ENCODE measurements at places on chromosomes 2 and 18. TPM values are rescaled to one million over a fixed set of nuclear protein-coding genes. Genes with fewer than 3 reads are reported as not detected.
A peak's percentile ranks its signal among the peaks of the same experiment; 100 is the strongest.

DNA sequence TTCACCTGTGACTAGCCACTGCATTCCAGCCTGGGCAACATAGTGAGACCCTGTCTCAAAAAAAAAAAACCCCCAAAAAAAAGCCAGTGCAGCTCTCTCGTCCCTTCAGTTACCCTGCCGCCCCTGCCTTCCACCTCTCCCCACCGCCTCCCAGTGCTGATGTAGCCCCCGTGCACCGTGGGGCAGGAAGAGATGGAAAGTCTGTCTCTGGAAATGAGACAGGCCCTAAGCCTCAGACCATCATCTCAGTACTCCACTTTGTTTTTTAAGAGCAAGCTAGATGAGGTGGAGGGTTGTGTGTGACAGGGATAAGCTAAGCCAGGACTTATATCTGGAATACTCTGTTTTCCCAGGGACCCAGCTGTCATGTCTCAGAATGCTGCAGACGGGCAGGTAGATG lies 32.0 kb downstream of the MERTK start:
- no peak for DNase-seq

- no peak for DNase-seq
Observed at GRCh38 chr2:9230881-9231280, 24.3 kb downstream of the ASAP2 start.

GRCh38 chr2:22829791-22830190 lies 555.2 kb upstream of the KLHL29 start:
- no peak for DNase-seq

DNA sequence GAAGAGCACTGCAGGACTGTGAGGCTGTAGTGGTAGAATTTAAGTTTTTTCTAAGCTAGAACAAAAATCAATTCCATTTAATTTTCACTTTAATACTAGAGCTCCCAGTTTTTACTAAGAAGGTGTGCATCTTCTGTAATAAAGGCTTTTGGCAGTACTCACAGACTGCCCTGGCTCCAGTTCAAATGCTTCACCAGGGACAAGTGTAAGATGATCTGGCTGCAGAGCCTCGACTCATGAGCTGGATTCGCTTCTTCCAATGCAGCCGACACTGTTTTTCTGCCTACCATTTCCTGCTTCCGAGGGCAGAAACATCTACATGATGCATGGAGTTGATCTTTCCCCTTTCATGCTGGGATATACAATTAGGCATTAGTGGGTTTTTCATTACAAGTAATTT lies 87.0 kb downstream of the FARSB start:
- DNase-seq: no peak

DNA sequence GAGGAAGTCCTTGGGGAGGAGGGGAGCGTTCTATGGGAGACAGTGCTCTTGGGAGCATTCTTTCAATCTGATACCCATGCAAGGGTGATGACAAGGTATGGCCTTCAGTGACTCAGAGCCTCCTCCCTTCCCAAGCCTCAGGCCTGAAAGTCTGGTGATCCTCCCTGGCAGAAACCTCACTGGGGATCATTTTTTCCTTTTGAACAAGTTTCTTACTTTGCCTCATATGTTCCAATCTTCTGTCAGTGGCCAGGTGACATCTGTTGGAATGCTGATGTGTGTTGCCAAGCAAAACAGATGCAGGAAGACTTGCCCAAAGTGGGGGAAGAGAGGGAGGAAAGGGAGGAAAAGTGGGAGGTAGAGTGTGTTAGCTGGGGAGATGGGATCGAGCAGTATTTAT lies 224.8 kb downstream of the NEDD4L start:
- no peak for DNase-seq

- DNase-seq: no peak
Observed at GRCh38 chr2:109067631-109068125, 61.3 kb upstream of the SH3RF3 start.

DNA sequence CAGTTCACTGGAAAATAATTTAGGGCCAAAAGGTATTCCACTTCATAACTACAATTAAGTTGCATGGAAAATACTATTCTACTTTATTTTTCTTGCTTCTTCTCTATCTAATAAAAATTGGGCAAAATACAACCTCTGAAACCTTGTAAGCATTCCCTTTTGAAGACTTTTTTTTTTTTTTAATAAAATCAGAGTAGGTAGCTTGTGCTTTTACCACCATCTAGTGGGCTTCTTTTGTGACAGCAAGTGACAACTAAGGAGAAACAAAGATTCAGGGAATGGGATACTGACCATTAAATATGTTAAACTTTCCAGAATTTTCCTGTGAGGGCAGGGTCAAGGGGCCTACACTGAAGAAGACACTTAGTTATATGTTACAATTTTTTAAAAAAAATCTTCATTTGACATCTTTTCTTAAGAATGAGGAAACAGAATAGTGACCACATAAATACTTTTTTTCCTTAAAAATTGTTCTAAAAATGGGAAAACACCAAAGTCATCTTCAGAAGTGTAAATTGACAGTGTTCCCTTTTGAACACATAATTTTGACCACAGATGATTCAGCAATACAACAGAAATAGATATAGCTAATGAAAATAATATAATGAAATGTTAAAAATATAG lies 1183.2 kb upstream of the ACVR2A start:
- DNase-seq: peak; percentile 60

GRCh38 chr2:71100195-71100964 lies 29.6 kb downstream of the MCEE start:
- peak; percentile 10 for DNase-seq

DNA sequence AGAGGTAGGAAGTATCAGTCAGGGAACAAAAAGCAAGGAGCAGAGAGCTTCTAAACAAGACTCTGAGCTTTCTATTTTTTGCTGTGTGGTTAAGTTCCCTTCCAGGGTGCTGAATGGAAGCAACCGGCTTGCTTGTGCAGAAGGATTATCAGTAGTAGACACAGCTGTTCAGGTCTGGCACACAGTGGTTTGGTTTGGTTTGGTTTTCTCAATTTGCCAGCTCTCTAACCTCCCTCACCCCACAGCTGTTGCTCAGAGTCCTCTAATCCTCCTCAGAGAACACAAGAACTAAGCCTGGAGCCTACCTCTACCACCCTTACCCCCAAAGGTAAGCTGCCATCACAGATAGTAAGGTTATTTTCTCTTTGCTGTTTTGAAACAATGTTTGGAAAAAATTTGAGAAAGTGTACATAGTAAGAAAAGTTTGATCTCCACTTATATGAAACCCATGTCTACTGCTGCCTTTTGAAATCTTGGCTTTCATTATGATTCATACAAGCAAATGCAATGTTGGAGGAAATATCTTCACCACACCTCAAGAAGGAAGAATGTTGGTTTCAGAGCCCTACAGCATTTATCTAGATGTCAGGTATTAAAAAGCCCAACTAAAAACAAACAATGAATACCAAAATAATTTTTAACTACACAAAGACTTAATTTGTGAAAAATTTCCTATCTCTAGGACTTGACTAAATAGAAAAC lies 255.3 kb downstream of the NR4A2 start:
- DNase-seq: no peak

DNA sequence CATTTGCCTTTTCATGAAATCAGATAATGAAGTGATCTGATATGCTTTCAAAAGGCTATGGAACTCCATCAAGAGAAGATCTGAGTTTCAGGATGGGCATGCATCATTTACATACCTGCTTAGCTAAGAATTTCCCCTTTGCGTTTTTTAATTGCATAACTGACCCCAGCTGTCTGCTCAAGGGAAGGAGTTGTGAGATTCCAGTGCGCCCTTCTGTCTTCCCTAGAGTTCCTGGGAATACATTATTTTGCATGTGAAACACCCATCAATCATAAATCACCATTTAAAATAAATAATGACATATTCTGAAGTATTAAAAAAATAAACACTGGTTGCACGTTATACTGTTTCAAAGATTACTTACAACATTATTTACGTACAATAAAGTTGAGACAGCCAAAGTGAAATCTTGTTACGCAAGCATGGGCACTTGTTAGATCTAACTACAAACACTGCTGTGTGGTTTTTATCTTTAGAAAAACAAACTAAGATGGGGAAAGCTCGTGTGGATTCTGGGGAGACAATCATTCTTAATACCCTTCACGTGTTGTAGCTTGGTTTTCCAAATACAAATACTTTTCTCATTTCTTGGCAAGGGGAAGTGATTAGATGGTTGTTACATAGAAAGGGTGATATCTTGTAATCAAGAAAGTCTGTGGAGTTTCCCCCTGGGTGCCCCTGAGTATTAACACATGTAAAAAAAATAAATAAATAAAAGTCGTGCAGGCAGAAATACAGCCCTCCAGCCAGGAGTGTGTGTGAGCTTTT lies 125.7 kb upstream of the LMAN1 start:
- DNase-seq: no peak

GRCh38 chr2:81266106-81266505 lies 961.6 kb upstream of the LRRTM1 start:
- no peak for DNase-seq

DNA sequence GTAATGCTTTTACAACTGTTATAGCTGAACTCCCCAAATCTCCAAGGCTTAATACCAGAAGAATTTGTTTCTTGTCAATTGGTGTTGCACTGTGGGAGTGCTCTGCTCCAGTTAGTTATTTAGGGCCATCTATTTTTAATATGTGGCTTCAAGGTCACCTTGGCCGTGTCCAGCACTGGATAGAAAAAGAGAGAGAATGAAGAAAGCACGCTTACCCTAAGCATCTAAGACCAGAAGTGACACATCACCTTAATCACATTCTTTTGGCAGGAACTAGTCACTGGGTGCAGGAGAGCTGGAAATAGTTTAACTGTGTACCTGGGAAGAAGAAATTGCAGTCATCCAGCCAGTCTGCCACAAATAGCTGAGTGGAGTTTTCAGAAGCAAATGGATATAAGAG lies 78.8 kb downstream of the VWC2L start:
- DNase-seq: no peak

DNA sequence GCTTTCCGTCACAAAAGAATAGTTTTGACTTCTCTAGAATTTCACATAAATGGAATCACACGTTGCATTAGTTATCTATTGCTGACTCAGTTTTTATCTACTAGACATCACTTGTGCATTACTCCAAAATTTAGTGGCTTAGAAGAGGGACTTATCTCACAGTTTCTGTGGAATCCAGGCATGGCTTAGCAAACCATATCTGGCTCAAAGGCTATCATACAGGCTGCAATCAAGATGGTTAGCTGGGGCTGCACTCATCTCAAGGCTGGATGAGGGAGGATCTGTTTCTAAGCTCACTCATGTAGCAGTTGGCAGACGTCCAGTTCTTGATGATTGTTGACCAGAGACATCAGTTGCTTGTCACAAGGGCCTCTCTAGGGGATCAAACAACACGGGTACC lies 6.6 kb upstream of the DSC3 start:
- DNase-seq: peak; percentile 99

- no peak for DNase-seq
Observed at GRCh38 chr2:65522922-65523321, 90.5 kb upstream of the SPRED2 start.

DNA sequence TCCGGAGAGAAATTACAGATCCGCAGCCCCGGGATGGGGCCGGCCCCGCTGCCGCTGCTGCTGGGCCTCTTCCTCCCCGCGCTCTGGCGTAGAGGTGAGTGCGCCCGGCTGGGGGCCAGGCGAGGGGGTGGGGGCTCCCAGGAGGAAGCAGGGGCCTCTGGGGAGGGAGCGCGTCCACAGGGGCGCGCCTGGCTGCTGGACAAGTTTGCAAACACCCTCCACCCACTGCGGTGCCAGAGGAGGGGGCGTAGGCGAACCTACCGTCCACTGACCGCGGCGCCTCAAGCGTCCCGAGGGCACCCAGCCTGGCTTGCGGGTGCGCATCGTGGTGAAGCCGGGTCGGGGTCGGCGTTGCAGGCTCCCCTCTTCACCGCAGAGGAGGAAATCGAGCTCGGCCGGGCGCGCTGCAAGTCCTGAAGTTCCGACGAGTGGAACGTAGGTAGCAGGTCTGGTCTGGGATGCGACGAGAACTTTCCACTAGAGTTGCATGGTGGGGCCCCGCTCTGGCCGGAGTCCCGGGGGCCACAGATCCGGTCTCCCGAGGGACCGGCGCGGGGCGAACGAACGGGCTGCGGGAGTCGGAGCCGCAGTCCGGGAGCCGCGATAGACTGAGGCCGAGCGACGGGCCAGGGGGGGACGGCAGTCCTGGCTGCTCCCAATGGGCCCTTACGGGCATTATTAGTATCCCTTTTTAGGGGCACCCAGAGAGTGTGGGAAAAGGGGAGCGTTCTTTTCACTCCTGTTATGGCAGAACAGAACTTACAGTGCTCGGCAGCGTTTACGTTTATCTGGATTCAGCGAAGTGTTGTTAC lies 502 bp downstream of the MERTK start:
- peak; percentile 34 for DNase-seq

DNA sequence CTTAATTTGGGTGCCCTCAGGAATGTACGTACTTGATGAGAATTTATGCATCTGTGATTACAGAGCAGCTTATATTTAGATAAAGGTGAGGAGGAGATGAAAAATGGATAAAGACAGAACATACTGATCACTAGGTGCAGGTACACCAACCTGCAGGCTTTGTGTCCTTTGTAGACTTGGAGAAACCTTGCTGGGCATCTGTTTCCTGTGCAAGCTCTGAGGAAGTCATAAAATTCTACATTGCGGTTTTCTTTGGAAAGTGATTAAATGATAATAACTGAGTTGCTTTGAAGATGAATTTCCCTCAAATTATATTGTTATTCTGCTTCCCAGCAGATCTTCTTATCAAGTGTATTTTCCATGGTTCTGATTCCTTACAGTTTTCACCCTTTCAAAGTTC lies 7.7 kb downstream of the RAB27B start:
- DNase-seq: no peak

- DNase-seq: peak; percentile 80
Observed at GRCh38 chr18:46408334-46408987, 248.6 kb downstream of the LOXHD1 start.

DNA sequence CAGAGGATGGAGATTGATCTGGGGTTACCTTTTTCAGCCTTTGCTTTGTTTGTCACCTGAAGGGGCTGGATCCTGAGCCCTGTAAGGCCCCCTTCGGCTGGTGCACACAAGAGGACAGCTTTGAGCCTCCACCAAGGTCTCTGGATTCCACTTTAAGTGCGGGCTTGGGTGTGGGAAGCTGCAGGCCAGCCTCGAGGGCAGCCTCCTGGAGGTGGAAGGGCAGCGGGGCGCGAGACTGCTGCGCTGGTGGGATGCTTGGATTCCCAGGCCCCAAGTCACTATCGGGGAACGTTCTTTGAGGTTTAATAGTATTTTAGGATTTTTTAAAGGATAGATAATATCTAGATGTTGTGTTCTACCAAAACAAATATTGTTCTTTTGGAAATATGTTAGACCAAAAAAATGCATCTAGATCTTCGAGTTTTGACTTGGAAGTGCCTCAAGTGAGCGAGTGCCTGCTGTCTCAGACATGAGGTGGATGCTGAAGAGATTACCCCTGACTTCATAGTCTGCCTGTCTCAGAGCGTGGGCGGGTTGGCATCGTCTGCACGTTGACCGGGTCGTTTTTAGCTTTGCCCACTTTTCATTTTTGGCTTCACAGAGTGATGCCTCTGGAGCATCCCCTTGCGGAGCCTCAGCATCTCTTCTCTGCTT lies 113.8 kb downstream of the AGAP1 start:
- no peak for DNase-seq

GRCh38 chr18:12520442-12520992 lies 112.8 kb downstream of the PRELID3A start:
- DNase-seq: peak; percentile 44

The SPAG16 gene
- total RNA-seq: 33.9 TPM

The DLGAP1 gene
- 20.7 TPM for total RNA-seq

The LRP1B gene
- 0.96 TPM for total RNA-seq

The FOXI3 gene
- 1.7 TPM for total RNA-seq

The CNGA3 gene
- total RNA-seq: 1.2 TPM

The SLC23A3 gene
- total RNA-seq: not detected

The PTMA gene
- total RNA-seq: 622 TPM

The MROH2A gene
- total RNA-seq: not detected

The AFF3 gene
- total RNA-seq: 22.1 TPM

Measured in umbilical cord (tissue), 2 donors.